Foreskin melanocyte (primary cell): ENCODE measurements at places on chromosomes 16 and 17.

GRCh38 chr16:24685539-24686432 is 43.7 kb upstream of the TNRC6A start:
- no peak for DNase-seq

DNA sequence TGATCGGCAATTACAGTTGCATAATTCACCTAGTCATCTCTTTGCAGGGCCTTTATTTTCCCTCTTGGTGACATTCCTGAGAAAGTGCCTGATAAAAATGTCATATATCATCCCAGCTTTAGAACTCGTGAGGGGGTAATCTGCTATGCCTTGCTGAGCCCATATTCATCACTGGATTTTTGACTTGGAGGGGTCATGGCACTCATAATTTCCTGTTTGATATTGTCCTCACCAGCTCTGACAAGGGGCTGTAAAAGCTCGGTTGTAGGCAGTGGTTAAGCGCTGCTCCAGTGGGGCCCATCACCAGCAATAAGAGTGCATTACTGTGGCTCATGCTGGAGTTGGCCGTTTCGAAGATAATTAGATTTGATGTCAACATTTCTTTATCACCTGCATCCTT is 227.3 kb downstream of the IRX3 start:
- no peak for DNase-seq

- no peak for DNase-seq
These were observed 46.9 kb upstream of the HNF1B start for GRCh38 chr17:37791447-37792399.

GRCh38 chr17:50278526-50279180 is 4.4 kb downstream of the TMEM92 start:
- DNase-seq: no peak

DNA sequence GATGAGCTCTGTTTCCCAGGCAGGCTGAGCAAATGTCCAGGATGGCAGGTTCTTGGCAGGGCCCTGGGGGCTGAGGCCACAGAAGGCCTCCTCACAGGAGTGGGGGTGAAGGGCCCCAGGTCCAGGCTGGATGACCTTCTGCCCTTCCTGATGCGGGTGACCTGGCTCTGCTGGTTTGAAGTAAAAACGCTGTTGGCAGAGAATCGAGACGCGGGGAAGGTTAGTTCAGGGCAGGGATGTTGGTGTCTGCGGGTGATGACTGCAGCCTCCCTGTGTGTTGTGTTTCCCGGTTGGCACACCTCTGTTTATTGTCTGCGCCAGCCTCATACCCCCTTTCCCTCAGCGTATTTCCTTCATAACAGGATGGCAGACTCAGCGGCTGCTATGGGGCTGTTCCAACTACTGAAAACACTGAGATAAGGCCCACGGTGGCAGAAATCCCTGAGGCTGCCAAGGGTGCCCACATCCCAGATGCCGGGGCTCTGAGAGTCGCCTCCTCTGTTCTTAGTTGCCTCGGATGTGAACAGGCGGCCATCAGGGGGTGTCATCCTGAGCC is 104.6 kb downstream of the METRNL start:
- no peak for DNase-seq

DNA sequence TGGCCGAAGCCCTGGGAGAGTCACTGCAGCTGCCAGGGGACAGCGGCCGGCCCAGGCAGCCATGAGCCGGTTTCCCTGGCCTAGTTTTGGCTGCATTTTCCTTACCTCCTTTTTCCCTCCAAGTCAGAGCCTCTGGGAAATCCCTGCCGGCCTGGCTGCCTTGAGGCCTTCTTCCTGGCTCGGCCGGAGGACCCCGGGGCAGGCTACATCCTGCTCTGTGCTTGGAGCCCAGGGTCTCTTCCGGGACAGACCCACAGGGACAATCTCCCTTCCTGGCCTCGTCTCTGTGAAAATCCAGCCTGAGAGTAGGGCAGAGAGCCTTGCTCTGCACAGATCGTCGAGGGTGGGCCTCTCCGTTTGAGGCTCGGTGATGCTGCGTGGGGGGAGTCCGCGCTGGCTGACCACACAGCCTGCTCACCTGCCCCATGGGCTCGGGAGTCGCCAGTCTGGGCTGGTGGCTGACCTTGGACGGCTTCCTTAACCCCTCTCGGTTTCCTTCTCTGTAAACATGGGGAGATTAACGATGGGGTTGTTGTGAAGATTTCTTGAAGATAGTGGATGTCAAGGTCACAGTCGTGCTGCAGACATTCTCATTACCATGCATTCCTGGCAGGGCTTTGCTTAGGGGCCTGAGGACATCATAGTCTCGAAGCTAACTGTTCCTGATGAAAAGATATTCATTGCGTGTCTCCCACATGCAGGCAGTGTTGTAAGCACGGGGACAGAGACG is 34.8 kb upstream of the CIBAR2 start:
- no peak for DNase-seq

DNA sequence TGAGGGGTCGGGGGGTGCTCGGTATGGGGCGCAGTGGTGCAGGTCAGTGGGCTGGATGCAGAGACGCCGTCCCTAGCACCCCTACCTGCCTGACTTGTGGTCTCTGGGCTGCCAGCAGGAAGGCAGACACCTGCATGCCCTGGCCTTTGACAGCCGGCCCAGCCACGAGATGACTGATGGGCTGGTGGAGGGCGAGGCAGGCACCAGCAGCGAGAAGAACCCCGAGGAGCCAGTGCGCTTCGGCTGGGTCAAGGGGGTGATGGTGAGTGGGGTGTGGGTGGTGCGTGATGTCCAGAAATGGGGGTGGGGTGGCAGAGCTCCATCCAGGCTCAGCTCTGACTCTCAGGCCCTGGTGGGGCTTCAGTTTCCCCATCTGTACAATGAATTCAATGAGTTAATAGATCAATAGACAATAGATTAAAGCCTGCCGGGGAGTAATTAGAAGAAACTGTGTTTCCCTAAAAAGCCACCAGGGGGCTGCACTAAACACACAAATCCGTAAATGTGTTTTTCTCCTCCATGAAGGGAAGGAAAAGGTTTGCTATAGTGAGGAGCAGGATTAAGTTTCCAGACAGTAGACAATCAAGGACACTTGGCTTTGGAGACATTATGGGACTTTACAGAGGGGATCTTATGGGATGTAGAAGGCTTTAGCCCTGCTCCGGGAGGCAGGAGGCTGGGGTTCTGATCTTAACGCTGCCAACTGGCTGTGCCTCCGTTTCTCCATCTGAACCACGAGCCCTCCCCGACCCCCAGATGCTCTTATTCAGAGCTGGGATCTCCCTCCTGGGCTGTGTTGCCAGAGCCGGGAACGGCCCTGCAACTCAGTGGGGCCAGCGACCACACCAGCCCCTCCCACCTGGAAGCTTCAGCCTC is 2.2 kb downstream of the SLC12A3 start:
- DNase-seq: peak; percentile 27

GRCh38 chr16:26830428-26831127 is 236.1 kb upstream of the C16orf82 start:
- no peak for DNase-seq

GRCh38 chr17:39744836-39745215 is 7.1 kb downstream of the GRB7 start:
- no peak for DNase-seq

GRCh38 chr17:40345161-40345993 is 19.2 kb downstream of the GJD3 start:
- no peak for DNase-seq

- no peak for DNase-seq
These were observed 55.5 kb upstream of the IL34 start for GRCh38 chr16:70590722-70591415.

DNA sequence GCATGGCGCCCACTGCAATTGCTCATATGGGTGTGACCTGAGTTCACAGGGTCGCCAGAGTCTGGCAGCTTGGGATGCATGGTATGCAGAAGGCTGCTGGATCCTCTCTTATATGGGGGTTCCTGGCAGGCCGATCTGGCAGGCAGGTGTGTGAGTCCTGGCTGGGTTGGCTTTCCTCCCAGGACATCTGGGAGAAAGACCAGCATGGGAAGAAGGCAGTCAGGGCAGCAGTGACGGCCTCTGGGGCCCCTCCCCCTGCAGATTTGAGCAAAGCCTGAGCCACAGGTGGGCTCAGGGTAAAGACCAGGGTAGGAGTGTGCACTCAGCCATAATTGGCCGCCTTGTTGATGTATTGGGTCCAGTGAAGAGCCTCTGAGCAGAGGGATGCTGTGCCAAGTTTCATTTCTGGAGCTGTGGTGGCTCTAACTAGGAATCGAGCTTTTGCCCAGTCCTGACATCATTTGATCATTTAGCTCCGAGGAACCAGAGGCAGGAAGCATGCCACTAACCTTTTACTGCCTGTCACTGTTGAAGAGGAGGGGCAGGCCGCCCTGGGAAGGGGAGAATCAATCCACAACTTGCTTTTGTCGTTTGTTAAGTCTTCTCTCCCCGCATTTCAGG is 174.3 kb downstream of the CCDC182 start:
- no peak for DNase-seq

- no peak for DNase-seq
These were observed 485.6 kb downstream of the NPIPA7 start for GRCh38 chr16:16864536-16864935.

GRCh38 chr16:89173174-89173921 is 1.8 kb downstream of the CDH15 start:
- DNase-seq: no peak

DNA sequence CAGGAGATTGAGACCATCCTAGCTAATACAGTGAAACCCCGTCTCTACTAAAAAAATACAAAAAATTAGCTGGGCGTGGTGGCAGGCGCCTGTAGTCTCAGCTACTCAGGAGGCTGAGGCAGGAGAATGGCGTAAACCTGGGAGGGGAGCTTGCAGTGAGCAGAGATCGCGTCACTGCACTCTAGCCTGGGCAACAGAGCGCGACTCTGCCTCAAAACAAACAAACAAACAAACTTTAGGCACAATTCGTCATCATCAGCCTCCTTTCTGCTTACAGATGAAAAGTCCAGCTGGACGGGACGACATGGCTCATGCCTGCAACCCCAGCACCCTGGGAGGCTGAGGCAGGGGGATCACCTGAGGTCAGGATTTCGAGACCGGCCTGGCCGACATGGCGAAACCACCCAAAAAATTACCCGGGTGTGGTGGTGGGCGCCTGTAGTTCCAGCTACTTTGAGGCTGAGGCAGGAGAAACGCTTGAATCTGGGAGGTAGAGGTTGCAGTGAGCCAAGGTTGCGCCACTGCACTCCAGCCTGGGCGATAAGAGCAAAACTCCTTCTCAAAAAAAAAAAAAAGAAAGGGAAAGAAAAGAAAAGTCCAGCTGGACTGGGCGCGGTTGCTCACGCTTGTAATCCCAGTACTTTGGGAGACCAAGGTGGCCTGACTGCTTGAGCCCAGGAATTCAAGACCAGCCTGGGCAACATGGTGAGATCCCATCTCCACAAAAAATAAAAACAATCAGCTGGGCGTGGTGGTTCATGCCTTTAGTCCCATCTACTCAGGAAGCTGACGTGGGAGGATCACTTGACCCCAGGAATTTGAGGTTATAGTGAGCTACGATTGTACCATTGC is 1.5 kb upstream of the SPIRE2 start:
- no peak for DNase-seq

GRCh38 chr17:14165616-14166015 is 71.0 kb downstream of the CDRT15 start:
- DNase-seq: no peak
